ENCODE measurements at places on chromosomes 4 and X.

- no peak for DNase-seq
These were observed 553.5 kb downstream of the TRAM1L1 start for GRCh38 chr4:116531870-116532269.

- no peak for DNase-seq
These were observed 381.0 kb upstream of the TEX13C start for GRCh38 chrX:124938715-124939114.

DNA sequence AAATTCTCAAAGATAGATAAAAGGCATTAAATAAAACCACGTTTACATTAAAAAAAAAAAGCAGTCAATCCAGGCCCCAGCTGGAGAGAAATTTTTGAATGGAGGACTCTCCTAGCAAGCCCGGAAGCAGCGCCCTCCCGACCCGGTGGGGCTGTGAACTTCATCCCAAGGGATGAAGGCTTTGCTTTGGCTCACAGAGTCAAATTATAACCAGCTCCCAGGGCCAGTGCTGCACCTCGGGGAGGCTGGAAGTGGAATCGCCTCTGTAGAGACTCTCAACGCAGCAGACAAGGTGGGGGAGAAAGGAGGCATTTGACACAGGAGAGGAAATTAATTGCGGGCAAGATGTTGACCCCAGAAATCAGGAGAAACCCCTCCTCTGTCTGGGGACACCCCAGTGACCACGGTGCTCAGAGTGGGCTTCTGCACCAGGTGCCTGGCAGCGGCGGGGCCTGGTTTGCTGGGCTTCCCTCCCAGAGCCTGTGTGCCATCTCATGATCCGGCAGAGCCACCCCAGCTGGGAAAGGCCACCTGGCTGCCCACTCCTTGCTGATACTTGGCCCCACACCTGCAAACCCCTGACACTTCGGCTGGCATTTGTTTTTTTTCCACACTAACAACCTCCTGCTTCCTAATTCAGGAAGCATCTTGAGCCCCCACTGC is 71.7 kb downstream of the ABLIM2 start:
- DNase-seq, result no peak

DNA sequence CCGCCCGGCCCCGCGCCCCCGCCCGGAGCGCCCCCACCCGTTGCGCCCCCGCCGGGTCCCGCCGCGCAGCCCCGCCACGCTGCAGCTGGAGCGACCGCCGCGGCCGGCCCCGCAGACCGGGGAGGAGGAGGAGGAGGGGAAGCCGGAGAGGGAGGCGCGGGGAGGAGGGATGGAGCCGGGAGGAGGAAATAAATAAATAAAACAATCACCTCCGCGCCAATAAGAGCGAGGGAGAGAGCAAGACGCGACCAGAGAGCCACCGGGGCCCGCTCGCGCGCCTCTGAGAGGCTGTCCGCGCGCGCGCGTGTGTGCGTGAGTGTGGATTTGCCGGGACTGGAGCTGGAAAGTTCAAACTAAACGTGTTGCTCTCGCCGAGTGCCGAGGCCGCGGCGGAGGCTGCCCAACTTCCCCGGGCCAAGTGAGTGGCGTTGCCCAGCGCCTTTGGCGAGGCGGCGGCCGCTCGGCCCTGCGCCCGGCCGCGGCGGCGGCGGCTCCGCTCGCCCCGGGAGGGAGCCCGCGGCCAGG is 2184.4 kb upstream of the TENM3 start:
- DNase-seq, result no peak

DNA sequence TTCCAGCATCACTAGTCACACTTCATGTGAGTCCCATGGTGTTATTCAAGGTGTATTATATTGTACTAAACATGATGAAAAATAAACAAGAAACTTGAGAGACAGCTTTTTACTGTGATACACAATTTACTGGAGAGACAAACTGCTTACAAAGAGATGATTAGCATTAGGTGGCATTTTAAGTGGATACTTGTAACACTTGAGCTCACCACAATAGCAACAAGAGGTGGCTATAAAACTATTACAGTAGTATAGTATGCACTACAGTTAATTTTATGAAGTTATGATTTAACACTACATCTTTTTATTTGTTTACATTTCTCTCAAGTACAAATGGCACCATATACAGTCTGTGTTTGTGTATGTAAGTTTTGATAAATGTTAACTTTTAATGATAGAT is 246.6 kb downstream of the PARM1 start:
- DNase-seq, result peak; percentile 44

- no peak for DNase-seq
These were observed 13.2 kb downstream of the TRIM2 start for GRCh38 chr4:153217440-153217839.

DNA sequence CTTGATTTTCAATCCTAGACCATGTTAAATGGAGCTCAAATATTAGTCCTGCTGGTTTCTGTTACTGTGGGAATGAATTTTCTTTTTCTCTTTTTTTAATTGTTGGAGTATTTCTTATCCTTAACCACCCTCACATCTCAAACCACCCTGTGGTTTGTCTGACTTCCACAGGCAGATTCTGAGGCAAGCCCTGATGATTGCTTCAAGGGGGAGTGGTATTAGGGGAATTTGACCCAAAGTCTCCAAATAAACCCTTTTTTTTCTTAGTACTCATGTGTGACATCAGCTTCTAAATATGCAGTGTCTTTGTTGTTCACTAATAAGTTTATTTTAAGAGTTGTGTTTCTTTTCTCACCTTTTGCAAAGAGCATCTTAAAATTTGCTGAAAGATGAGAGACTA is 810.3 kb downstream of the IL1RAPL1 start:
- no peak for DNase-seq

GRCh38 chr4:122827258-122827878 is 737 bp downstream of the FGF2 start:
- no peak for DNase-seq

- peak; percentile 53 for DNase-seq
These were observed 59.4 kb upstream of the FBXW7 start for GRCh38 chr4:152594978-152595925.

DNA sequence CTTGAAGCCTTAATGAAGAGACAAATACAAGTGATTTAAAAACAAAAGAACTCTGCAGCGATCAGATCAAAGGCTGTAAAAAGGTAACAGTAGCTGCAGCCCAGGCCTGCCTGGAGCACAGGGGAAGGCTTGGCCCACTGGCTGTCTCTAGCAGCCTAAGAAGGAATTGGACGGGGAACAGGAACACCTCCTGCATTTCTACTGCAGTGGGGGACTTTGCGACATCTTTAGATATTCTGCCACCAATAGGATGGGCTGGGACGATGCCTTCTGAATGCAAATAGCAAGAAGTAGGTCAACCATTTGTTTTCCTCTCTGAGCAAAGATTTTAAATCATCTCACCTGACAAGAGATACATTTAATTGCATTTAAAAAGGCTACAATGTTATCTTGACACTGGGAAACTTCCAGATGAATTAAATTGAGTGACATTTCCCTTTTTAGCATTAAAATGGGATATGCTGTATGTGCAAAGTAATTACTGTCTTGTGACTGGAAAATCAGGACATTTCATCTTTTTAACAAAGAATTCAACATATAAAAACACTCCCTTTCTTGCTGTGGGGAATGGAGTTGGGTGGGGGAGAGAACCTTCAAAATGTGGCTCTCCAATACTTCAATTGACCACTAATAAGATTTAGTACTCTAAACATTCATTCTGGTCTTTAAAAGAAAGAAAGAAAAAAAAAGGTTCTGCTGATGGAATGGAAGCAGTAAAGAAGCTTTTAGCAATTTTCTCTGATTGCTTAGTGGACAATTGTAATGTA is 70.0 kb downstream of the NYX start:
- DNase-seq, result no peak

- no peak for DNase-seq
These were observed 412.0 kb upstream of the ATOH1 start for GRCh38 chr4:93416344-93417128.

DNA sequence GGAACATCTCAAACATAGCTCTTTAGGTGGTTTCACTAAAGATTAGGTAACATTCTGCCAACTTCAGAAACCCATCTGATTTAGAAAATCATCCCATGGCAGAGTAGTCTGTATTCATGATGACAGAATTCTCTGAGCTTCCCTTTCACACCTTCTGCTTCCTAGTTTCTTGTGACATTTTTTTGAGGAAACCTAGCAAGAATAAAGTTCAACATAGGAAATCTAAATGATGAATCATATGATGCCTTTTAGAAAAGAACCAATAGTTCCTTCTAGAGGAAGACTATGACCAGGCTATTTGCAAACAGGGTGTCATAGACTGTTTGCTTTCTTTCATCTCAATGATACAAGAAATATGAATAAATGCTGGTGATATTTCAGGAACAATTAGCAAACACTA is 49.8 kb upstream of the CAMK2D start:
- no peak for DNase-seq

DNA sequence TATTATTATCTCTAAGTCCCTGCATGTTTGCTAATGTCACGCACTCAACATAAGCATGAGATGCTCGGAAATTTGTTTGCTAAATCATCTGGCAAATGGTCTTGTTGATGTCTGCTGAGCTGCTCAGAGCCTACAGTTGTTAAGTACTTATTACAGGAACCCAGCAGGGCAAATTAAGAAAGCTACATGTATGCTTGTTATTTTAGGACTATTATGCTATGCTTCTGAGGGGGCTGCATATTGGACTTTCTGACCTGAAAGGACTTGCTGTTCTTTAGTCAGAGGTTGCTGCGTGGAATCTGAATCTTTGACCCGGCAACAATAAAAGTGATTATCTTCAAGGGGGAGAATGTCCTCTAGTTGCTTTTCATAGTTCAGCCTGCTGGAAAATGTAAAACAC is 36.3 kb upstream of the TENM3 start:
- DNase-seq, result no peak

- DNase-seq, result no peak
These were observed 37.9 kb upstream of the ARSJ start for GRCh38 chr4:114017120-114017917.

- no peak for DNase-seq
These were observed 173.7 kb downstream of the AASDH start for GRCh38 chr4:56213543-56213942.

DNA sequence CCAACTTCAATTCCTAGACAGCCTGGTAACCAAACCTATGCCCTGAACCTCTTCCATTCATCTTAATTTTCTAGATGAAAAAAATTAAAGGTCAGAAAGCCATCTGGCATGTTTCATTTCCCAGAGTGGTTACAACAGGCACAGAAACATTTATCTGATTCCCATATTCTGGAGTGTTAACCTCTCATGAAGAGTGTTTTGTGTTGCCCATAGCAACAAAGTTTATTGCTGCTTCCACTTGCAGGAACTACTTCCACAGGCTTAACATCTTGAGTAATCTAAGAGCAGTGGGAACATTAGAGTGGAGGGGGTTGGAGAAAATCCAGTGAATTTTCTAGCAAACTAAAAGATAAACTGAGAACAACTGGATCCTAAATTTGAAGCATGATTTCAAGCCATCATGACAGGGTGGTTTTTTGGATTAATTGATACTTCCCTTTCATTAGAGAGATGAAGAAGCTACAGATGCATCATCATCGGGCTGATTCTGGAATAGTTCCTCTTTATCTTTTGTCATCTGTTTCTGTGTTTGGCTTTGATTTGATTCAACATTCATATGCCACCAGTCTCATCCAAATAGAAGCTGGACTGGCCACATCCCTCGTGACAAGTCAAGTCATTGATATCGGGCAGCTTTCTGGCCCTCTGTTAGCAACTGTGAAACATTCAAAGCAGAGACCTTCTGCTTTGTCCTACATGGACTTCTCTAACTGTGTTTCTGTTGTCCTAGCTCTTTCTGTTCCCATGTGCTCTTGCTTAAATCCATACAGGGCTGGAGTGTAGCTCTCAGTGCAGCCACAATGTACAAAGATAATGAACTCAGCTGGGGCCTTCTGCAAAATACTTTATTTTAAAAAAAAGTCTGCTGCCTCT is 167.3 kb downstream of the MID1IP1 start:
- peak; percentile 18 for DNase-seq

GRCh38 chr4:153114771-153115321 is 89.4 kb upstream of the TRIM2 start:
- no peak for DNase-seq

GRCh38 chrX:2898846-2899512 is 30.2 kb downstream of the ARSD start:
- DNase-seq, result no peak

DNA sequence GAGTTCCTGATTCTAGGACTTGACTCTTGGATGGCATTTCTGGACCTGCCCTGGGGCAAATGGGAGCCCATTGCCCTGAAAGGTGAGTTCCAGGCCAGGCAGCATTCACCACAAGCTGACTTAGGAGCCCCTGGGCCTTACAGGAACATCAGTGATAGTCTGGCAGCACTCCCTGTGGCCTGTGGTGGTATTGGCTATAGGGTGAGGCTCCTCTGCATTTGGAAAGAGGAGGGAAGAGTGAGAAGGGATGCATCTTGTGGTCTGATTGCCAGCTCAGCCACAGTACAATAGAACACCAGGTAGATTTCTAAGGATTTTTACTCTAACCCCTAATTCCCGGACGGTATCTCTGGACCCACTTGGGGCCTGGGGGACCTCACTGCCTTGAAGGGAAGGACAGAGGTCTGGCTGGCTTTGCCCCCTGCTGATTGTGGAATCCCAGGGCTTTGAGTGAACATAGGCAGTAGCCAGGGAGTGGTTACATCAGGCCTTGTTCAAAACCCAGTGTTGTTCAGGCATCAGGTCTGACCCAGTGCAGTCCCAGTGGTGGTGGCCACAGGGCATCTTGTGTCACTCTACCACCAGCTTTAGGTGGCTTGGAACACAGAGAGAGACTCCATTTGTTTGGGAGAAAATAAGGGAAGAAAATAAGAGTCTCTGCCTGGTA is 32.9 kb downstream of the MAGED4 start:
- no peak for DNase-seq

- DNase-seq, result no peak
These were observed 58.1 kb downstream of the ZFYVE28 start for GRCh38 chr4:2360396-2360730.

DNA sequence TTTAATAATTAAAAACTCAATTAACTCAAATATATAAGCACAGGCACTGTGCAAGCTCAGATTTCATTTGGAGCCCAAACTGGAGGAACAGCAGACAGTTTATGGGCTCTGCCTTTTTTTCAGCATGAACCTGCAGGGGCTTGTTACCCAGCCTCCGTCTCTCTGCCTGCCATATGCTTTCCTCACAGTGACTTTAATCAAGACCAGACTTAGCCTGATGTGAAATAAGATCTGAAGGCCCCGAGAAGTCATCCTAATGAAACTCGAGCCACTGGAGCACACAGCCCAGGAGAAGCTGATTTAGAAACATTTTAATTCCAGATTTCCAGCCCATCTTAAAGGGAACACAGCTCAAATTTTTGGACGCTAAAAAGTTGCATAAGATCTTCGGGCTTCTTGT is 55.6 kb downstream of the SPATA18 start:
- no peak for DNase-seq

GRCh38 chr4:182923366-182923765 is 6.2 kb upstream of the DCTD start:
- DNase-seq, result no peak

GRCh38 chrX:139783030-139783429 is 75.1 kb upstream of the MCF2 start:
- DNase-seq, result no peak
